ENCODE measurements at places on chromosomes 3 and 15.
A peak's percentile ranks its signal among the peaks of the same experiment; 100 is the strongest.

DNA sequence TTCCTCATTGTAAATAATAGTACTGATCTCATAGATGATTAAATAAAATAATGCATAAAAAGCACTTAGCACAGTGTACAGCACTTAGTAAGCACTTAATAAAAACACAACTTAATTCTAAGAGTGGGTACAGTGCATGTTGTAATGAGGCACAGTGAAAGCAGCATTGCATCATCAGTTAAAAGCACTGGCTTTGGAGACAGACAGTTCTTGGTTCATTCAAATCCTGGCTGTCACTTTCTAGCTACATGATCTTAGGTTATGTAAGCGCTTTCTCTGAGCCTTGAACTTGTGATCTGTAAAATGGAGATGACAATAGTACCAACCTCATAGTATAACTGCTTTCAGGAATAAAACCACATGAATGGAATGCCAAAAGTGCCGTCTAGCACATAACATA is 151.5 kb downstream of the DPH6 start:
- H3K36me3 ChIP-seq: no peaks in the 10 kb centered on the region
- H3K4me1 ChIP-seq: no peaks in the 10 kb centered on the region
- H3K27ac ChIP-seq: no peak overlapping the region
- H3K27me3 ChIP-seq: no peaks in the 10 kb centered on the region
- no peak for DNase-seq

DNA sequence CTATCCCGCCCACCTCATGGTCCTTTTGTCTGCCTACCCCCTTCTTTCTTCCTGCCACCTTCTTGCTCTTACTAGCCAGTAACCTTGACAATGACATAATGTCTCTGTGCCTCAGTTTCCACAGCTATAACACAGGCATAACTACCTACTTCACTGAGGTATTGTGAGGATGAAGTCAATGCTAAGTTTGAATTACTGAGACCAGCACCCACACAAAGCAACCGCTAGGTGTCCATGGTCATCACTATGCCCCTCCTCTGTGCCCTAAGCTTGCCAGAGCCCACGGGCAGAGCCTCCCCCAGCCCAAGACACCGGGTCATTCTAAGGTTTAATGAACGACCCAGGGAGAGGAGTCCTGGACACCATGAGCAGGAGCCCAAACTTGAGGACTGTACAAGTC is 101.6 kb downstream of the OXNAD1 start:
- no peak for DNase-seq
- peak overlapping the region; percentile 1 for H3K27ac ChIP-seq
- H3K36me3 ChIP-seq: peaks cover 74% of the 10 kb centered on the region

GRCh38 chr3:72448858-72449257 is 399.4 kb downstream of the SHQ1 start:
- H3K27ac ChIP-seq: no peak overlapping the region
- no peak overlapping the region for H3K4me3 ChIP-seq
- H3K27me3 ChIP-seq: peaks cover 7% of the 10 kb centered on the region
- no peak for DNase-seq
- H3K36me3 ChIP-seq: peaks cover 27% of the 10 kb centered on the region

- H3K27ac ChIP-seq: peak overlapping the region; percentile 91
- no peaks in the 10 kb centered on the region for H3K27me3 ChIP-seq
- H3K4me1 ChIP-seq: peaks cover 48% of the 10 kb centered on the region
- DNase-seq: peak; percentile 92
- peaks cover 11% of the 10 kb centered on the region for H3K36me3 ChIP-seq
Observed at GRCh38 chr3:126911162-126912026, 71.5 kb upstream of the PLXNA1 start.

GRCh38 chr3:194707147-194707540 is 21.5 kb downstream of the FAM43A start:
- no peak overlapping the region for H3K4me3 ChIP-seq
- peaks cover 4% of the 10 kb centered on the region for H3K27me3 ChIP-seq
- no peaks in the 10 kb centered on the region for H3K4me1 ChIP-seq
- no peak overlapping the region for H3K27ac ChIP-seq
- DNase-seq: no peak

- peaks cover 23% of the 10 kb centered on the region for H3K36me3 ChIP-seq
- peaks cover 8% of the 10 kb centered on the region for H3K27me3 ChIP-seq
- peak within 1 kb of the TSS; percentile 98 for H3K4me3 ChIP-seq
- peak; percentile 88 for DNase-seq
- peaks cover 20% of the 10 kb centered on the region for H3K4me1 ChIP-seq
Observed at GRCh38 chr3:184361532-184361931, at the start of the genes CLCN2 and POLR2H. Gene CLCN2 (minus strand): TSS chr3:184361605. CDS start chr3:184361479, 126 bp downstream. Gene POLR2H (plus strand): TSS chr3:184361710. CDS start chr3:184363493, 1,783 bp downstream.

- H3K27me3 ChIP-seq: peaks cover 10% of the 10 kb centered on the region
- H3K4me1 ChIP-seq: no peaks in the 10 kb centered on the region
- no peaks in the 10 kb centered on the region for H3K36me3 ChIP-seq
- H3K27ac ChIP-seq: no peak overlapping the region
- no peak overlapping the region for H3K4me3 ChIP-seq
- DNase-seq: no peak
Observed at GRCh38 chr3:44036850-44037249, 204.8 kb upstream of the TOPAZ1 start.

DNA sequence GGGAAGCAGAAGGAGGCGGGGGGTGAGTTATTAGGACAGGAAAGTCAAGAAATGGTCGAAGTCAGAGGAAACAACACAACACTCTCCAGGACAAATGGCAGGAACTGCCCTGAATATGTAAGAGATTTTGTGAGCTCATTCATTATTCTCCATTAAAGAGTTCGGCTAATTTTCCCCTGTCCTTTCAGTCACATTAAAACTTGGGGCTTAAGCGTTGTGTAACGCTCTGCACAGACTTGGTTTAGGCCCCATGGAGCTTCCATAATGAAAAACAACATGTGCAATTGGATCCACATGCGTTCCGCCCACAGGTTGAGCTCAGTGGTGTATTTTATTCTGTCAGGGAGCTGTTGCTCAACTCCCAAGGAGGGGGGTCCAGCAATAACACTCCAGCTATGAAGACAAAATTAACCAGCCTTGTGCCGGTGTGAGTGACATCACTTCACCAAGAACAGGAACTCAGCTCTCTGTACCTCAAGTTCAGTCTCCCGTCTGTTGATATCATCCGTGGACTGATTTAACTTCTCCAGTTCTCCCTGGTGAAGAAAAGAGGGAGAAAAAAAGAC is 2.3 kb downstream of the SH3BP5 start:
- peak overlapping the region; percentile 92 for H3K4me3 ChIP-seq
- H3K36me3 ChIP-seq: peaks cover 43% of the 10 kb centered on the region
- H3K27ac ChIP-seq: no peak overlapping the region
- H3K4me1 ChIP-seq: peaks cover 58% of the 10 kb centered on the region

DNA sequence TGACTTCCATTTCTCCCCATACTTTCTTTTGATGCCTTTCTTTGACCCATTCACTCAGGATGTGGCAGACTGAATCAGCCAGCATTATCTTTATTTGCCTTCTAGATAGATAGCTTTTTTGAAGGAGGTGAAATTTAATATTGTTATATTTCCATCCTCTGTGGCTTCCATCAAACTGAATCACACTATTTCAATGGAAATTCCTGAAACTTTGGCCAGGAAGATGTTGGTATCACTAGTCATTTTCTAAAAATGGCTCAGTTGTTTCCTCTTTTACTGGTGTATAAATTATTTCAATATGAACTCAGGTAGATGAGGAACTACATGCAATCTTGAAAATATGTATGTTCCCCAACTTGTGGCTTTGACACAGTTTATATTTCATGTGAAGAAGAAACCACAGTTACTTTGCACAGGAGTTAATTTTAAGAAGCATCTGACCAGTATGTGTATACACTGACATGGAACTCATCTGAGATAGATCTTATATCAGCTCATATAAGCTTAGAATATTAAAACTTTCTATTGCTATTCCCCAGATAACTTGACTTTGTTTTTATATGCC is 248.3 kb downstream of the CGGBP1 start:
- H3K4me3 ChIP-seq: no peak overlapping the region
- H3K27me3 ChIP-seq: peaks cover 8% of the 10 kb centered on the region
- H3K4me1 ChIP-seq: peaks cover 4% of the 10 kb centered on the region
- no peak overlapping the region for H3K27ac ChIP-seq
- H3K36me3 ChIP-seq: no peaks in the 10 kb centered on the region

DNA sequence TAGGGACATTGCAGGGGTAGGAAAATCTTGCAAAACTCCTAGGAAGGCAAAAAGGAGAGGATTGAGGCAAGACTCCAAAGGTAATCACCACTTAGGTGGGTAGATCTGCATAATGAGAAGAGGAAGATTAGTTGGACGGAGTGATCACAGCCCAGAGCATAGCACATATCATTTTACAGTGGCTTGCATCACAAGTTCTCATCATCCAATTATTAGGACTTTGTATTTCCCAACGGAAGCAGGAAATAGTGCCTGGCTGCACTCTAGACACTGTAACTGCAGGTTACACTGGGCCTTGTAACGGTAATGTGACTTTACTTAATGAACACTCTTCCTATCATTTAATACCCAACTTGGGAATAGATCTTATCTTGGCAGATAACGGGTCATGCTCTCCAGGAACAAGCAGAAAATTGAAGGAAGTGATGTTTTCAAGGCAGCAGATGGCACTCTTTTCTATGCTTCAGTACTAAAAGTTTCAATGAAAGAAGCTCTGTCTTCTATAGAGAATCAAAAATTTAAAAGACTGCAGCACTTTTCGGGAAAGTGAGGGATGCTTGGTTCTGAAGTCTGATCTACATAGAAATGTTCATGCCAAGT is 101.9 kb upstream of the KCNMB2 start:
- DNase-seq: no peak
- H3K27ac ChIP-seq: no peak overlapping the region
- no peaks in the 10 kb centered on the region for H3K36me3 ChIP-seq
- no peaks in the 10 kb centered on the region for H3K4me1 ChIP-seq

DNA sequence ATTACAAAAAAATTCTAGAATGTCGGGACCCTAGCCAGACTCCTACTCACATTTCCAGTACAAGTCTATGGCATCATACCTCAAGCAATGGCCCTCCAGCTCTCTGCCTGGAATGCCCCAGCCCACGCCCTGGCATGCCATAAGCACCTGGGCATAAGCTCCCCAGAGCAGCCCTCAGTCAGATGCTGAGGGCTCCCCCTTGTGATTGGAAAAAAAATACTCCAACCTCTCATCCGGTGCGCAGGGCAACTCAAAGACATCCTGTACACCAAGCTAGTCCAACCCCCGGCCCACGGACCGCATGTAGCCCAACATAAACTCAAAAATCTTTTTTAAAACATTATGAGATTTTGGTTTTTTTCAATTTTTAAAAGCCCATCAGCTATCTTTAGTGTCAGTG is 115.4 kb downstream of the NEK10 start:
- no peak overlapping the region for H3K4me3 ChIP-seq
- no peaks in the 10 kb centered on the region for H3K36me3 ChIP-seq
- no peaks in the 10 kb centered on the region for H3K4me1 ChIP-seq
- DNase-seq: peak; percentile 69

DNA sequence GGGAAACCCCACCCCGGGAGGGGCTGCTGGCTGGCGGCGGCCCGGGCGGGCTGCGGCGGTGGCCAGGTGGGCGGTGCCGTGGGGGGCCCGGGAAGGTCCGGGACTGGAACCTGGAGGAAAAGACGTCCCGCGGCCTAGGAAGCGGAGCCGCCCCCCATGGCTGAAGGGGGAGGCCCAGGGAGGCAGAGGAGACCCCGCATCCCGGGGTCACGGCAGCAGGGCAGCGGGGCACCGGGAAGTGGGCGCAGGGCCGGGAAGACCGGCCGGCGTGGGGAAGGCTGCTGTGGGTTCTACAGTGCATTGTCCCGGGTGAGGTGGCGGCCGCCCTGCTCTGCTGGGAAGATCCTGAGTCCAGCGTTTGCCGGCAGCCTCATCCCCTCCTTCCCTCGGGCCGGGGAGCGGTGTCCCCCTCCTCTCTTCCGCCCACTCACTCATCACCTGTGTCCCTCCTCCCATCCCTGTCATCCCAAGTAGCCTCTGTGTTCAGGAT is 525 bp upstream of the FSTL1 start:
- no peak for DNase-seq
- H3K4me1 ChIP-seq: peaks cover 7% of the 10 kb centered on the region
- no peak overlapping the region for H3K27ac ChIP-seq
- H3K36me3 ChIP-seq: no peaks in the 10 kb centered on the region
- H3K4me3 ChIP-seq: peak overlapping the region; percentile 63
- peaks cover 57% of the 10 kb centered on the region for H3K27me3 ChIP-seq

DNA sequence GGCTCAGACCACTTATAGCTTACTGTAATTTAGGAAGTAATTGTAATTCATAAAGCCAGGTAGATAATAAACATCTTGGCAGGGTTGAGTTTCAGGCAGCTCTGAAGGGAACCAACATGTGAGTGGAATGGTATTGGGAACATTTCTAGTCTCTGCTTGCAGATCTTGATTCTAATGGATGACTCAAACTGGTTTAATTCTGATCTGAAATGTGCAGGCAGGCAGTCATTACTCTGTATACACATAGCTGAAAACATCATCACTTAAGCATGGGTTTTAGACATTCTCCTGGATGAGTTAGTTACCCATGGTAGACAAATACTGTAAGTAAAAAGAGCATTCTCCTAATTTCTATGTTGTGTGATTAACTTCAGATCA is 317.0 kb upstream of the TPRG1 start:
- no peak for DNase-seq
- no peak overlapping the region for H3K4me3 ChIP-seq
- H3K27ac ChIP-seq: no peak overlapping the region
- peaks cover 2% of the 10 kb centered on the region for H3K4me1 ChIP-seq

- DNase-seq: no peak
- H3K4me1 ChIP-seq: no peaks in the 10 kb centered on the region
- H3K4me3 ChIP-seq: no peak overlapping the region
- no peaks in the 10 kb centered on the region for H3K36me3 ChIP-seq
- peaks cover 7% of the 10 kb centered on the region for H3K27me3 ChIP-seq
Observed at GRCh38 chr15:43215961-43216360, 4.9 kb downstream of the EPB42 start.

- peaks cover 48% of the 10 kb centered on the region for H3K27me3 ChIP-seq
- no peak for DNase-seq
- H3K36me3 ChIP-seq: no peaks in the 10 kb centered on the region
- peaks cover under 1% of the 10 kb centered on the region for H3K4me1 ChIP-seq
- no peak overlapping the region for H3K27ac ChIP-seq
Observed at GRCh38 chr15:96053031-96053780, 277.3 kb upstream of the NR2F2 start.

DNA sequence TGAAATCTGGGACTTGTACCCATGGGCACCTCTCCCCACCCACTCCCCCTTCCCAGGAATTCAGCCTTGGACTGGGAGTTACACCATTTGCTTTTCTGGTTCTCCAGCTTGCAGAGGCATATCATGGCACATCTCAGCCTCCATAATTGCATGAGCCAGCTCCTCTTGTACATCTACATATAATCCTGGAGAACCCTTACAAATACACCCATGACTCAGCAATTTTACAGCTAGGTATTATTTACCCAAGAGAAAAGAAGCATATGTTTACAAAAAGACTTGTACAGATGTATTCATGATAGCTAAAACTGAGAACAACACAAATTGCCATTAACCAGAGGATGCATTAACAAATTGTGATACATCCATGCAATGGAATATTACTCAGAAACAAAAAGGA is 58.4 kb downstream of the RPLP1 start:
- H3K36me3 ChIP-seq: no peaks in the 10 kb centered on the region
- DNase-seq: no peak

- H3K4me1 ChIP-seq: peaks cover 13% of the 10 kb centered on the region
- H3K27ac ChIP-seq: no peak overlapping the region
- DNase-seq: no peak
- no peak overlapping the region for H3K4me3 ChIP-seq
Observed at GRCh38 chr3:147414390-147415138, 5.4 kb downstream of the ZIC1 start.

Data from activated CD4-positive, alpha-beta T cell treated with anti-CD3 and anti-CD28 coated beads, Interleukin-2, amount 10 ng/mL, durations not matched to agents 24 days and 14 days (primary cell).